ENCODE measurements at places on chromosomes 7 and 10.

- DNase-seq, result no peak
Observed at GRCh38 chr7:30799206-30799975, 28.2 kb downstream of the MINDY4 start.

DNA sequence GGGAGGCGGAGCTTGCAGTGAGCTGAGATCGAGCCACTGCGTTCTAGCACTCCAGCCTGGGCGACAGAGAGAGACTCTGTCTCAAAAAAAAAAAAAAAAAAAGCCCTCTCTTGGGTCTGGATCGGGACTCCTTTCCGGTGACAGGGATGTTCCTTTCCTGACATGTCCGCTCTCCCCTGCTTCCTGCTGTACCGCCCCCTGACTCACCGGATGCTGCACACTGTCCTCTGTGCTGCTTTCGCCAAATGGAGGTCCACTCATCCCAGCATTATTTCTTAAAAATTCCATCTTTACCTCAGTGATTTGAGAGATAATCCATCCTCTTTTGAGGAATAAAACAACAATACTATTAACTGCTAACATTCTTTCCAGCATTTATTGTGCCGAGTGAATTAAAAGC lies 113.8 kb upstream of the EEPD1 start:
- DNase-seq, result no peak

DNA sequence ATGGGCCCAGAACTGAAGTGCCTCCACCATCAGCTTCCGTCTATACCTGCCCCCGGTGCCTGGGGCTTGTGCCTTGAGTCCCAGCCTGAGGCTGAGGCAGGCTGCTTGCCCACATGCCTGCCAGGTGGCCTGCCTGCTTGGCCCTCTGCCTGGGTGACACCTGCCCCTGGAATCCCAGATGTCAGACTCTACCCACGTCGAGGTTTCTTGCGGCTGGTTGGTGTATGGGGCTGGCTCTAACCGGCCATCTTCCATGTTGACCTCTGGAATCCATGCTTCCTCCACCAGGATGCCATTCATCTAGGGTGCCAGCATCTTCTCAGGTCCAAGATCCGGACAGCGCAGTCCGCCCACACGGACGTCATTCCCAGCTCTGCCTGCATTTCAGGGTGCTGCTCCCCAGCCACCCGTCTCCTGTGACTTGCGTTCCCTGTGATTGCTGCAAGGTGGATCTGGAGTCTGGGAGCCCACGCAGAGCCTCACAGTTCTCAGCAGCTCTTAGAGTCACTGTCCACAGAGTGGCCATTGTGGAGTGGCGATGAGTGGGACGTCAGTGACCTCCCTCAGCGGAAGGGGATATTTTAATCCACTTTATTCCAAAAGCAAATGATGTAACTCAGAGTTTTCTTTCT lies 298.1 kb downstream of the TCERG1L start:
- DNase-seq, result no peak

DNA sequence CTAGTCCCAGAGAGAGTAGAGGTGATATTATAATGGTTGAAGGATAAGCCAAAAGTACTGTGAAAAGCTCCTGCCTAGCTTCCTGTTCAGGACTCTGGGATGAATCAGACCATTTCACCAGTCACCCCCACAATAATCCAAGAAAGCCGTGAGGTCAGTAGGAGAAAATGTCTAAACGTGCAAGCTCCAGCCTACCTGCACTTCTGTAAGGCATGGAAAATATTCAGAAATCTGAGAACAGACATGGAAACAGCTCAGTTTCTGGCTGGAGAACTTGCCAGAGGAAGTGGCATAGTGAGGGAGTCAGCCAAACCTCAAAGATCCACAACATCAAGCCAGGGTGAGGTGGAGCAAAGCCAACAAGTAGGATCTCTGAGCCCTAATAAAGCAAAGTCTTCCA lies 58.2 kb downstream of the ELAPOR2 start:
- DNase-seq, result no peak

DNA sequence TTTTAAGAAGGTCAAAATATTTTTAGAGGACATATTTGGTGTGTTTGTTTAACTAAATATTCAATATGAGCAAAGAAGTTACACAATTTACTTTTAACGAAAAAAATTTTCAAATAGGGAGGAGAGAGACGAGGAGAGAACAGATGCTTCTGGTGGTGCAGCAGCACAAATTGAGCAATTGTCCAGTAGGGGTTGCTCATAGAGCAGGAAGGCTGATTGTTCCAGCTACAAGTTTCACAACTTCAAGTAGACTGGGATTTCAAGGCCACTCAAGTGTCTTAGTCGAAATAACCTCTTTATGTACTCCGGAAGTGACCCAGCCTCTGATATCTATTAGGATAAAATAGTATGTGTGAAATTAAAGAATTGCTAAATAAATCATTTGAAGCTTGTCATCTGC lies 197.9 kb downstream of the HDAC9 start:
- DNase-seq, result no peak

- DNase-seq, result no peak
Observed at GRCh38 chr10:43194266-43194665, 56.0 kb downstream of the CSGALNACT2 start.

- no peak for DNase-seq
Observed at GRCh38 chr10:3452683-3453361, 280.2 kb upstream of the PITRM1 start.

DNA sequence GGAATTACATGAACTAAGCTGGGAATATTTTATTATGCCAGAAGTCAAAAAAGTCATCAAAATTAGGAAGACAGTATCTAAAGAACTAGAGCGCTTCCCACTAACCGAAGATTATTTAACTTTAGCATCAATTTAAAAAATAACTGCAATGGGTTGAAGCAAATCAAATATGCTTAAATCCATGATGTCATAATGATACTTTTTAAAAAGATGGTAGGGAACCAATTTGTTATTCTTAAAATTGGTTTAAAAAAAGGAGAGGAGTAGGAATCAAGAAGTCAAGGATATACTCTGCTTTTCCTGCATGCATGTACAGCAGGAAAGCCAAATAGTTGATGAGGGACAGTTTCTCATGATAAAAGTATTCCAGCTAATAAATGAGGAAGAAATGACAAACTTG lies 3.2 kb upstream of the ASAH2 start:
- DNase-seq, result no peak

- DNase-seq, result no peak
Observed at GRCh38 chr10:112666094-112666493, 219.1 kb downstream of the VTI1A start.

DNA sequence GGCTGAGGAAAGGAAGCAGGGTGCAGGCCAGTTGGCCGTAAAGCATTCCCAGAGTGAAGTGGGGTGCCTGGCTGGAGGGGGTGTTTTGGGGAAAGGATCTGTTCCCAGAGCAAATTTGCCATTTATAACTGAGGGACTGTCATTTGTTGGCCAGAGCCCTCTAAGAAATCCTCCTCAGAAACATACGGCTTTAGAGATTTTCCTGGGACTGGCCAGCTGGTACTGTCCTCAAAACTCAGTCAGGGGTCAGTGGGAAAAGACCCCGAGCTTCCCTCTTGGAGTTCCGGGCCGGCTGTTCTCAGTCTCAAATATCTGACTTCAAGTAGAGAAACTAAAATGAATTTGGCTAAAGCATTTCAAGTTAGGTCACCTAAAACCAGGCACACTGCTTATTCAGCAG lies 55.9 kb downstream of the ETV1 start:
- DNase-seq, result no peak

GRCh38 chr7:131039355-131039762 lies 288.3 kb upstream of the MKLN1 start:
- no peak for DNase-seq

DNA sequence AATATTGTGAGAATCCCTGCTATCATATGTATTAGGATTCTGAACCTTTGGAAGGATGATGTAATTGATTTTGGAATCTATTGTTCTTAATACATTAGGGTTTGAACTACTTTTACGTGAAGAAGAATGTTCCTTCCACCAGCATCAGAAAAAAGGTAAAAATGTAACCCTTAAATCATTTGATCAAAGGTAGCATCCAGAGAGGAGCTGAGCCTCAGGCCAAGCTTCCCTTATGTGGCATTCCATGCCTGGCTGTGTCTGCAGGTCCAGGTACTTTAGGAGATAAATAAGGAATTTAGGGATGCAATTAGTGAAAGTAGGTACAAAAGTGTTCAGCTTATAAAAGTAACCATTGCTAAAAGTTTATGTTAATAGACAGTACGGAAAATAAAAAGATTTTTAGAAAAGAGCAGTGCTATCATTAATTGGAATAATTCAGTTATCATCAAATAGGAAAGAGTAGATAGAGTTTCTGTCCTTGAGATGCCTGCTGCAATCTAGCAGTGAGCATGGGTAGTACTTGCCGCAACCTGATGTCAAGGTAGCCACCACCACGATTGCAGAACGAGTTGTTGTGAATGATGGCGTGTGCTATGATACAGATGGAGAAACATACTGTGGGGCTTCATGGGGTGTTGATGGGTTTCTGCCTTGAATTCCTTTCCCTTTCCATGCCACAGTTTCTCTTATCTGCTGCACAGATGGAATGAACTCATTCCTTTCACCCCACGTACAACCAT lies 228.8 kb downstream of the GATA3 start:
- DNase-seq, result no peak

DNA sequence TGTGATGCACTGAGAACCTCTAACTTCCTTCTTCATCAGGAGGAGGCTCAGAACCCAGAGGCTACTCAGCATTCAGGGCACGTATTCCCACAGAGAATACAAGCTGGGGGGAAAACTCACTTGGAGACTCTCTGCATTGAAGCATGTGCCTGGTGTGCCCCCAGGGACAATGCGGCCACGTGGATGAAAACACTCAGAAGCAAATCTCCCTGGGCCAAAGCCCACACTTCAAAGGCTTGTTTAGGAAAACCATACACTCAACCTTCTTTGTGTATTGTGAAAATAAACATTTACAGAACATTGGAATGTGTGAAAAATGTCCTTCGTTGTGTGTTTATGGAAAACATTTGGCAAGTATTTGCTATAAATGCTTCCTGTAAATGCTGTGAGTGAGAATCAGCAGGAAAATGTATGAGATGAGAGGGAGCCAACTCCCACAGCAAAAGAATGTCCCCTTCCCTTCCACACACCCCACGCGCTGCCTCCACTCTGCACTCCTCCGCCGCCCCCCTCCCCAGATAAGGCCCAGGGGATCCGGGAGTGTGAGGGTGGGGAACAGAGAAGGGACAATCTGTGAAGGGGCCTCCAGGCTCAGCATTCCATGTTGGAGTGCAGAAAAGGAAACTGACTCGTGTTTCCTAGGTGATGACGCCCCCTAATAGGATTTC lies 339.5 kb downstream of the ELMO1 start:
- DNase-seq, result no peak

GRCh38 chr7:138032770-138033169 lies 30.9 kb upstream of the CREB3L2 start:
- no peak for DNase-seq

DNA sequence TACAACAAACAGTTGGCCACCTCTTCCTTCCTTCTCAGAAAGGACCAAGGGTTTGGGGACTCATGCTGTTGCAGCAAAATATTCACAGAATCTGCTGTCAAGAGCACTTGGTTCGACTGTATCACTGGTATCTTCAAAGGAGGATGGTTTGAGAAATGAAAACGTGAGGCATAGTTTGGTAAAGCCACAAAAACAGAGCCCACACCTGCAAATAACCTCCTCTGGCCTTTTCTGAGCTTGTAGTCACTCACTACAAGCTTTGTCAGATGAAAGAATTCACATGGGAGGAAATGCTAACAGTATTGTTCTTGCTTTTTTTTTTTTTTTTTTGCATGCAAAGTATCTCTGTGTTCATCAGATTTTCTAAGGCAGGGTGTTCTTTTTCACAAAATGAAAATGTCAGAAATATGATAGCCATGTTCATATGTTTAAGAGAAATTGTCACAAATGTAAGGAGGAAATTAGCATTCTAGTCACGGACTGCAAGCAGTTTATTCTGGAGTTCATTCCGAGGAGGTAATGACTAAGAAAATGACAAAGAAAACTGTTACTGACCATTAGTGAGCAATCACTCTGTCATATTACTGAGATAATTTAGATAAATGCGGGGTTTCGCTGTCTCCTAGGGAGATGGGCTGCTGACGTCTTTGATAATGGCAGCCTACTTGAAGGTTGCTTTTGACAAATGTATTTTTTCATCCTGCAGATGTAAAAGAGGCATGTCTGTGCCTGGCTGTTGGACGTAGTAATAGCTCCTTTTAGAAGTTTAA lies 117.8 kb upstream of the MYO3A start:
- no peak for DNase-seq

DNA sequence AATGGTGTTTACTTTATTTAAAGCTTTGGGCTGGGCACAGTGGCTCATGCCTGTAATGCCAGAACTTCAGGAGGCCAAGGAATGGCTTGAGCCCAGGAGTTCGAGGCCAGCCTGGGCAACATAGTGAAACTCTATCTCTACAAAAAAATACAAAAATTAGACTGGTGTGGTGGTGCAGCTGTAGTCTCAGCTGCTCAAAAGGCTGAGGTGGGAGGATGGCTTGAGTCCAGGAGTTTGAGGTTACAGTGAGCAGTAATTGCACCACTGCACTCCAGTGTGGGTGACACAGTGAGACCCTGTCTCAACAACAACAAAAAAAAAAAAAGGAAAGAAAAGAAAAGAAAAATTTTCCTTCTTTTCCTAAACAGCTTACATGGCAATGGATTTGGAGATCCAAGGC lies 22.0 kb downstream of the SLC16A9 start:
- DNase-seq, result no peak

DNA sequence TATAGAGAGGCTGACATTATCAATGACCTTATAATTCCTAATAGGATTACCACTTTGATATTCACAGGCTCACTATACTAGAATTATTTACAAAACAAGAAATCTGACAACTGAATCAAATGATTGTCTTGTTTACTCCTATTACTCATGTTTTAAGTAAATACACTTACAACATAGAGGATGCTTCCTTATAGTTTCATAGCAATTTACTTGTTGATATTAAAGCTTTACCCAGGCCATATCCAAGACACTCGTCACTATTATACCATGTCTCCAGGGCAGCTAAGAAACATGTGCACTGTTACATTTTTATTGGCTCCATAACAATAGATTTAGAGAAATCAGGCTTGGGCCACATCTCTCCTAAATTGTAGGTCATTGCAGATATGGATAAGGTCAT lies 276.9 kb downstream of the HGF start:
- no peak for DNase-seq

DNA sequence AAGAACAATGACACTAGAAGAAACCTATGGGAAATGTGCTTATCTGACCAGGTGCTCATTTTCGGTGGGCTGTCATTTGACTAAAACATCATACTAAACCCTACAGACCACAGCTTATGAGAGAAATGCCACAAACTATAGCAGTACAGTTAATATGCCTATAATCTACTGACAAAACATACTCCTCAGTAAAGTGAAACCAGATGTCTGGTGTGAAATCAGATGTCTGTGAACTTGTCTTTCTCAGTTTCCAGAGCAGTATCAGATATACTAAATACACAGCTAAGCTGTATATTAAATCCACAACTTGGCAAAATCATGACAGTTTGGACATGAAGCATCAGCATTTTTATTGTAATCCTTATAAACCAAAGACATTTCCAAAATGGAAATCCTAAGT lies 3.3 kb downstream of the IMMP2L start:
- no peak for DNase-seq

GRCh38 chr7:6436385-6436685 lies 11.4 kb downstream of the DAGLB start:
- DNase-seq, result no peak

Measured in T-helper 17 cell (primary cell).